ENCODE measurements at places on chromosomes 6 and 20.

GRCh38 chr20:25120457-25120856, 38.5 kb upstream of the VSX1 start:
- DNase-seq: no peak

DNA sequence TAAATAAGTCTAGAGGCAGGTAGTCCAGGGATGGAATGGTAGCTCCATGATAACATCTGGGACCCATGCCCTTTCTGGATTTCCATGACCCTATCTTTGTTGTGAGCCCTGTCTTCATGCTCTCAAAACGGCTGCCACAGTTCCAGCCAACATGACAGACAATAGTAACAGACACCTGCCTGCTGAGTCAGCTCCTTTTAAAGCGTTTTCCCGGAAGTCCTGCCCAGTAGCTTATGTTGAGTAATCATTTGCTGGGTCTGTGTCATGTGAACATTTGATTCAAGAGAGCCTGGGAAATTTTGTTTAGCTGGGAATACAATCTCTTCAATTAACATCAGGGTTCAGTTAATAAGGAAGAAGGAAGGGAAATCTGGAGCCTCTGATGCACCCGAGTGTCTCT, 262.2 kb upstream of the SULF2 start:
- DNase-seq: no peak

DNA sequence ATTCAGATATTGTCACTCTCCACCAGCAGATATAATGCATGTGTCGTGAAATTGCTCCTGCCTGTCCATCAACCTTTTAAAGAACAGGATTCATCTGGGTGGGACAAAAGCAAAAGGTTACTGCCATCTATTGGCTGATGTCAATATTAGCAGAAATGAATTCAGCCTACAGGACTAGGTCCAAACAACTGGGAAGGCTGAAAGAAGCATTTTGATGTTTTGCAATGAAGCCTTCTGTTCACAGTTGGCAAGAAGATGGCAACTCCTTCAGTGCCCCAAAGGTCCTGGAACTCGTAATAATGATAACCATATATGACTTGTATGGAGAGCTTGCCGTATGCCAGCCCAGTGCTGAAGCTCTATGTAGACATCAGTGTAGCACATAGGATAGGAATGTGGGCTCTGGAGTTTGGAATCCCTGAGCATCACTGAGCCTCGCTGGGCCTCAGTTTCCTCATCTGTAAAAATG, 7.5 kb downstream of the BCAS1 start:
- DNase-seq: peak; percentile 56

DNA sequence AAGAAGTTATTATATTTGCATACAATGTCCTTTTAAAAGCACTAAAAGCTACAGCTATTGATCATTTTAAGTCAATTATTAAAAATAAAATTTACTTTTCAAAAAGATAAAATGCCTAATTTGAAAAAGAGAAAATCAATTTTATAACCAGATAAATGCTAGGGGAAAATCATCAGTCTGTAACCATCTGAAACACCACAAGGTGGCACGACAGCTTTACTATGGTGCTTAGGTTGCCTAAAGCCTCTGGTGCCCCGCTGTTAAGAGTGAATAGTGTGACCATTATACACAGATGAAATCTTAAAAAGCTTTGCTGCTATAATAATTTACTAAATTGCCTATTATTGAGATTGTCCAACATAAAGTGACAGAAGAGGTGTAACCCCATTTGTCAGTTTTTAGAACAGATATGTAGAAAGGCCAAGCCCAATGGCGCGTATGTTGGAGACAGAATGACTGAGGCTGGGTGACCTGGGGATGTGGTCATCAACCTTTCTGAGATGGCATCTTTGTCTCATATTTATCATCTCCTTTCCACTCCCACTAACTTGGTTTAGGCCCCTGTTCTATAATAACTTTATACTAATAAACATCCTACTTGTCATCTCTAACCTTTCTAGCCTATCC, 100.8 kb downstream of the MOXD1 start:
- DNase-seq: peak; percentile 60

- DNase-seq: no peak
These were observed 20.7 kb downstream of the CGA start for GRCh38 chr6:87074101-87074621.
